ENCODE measurements at places on chromosomes 7 and 10. TPM values are rescaled to one million over a fixed set of nuclear protein-coding genes. Genes with fewer than 3 reads are reported as not detected.

ATAD1 gene
- total RNA-seq = 34.7 TPM

MAGI2 gene
- 17.0 TPM for total RNA-seq

GRCh38 chr7:63899691-63900393, 98.8 kb upstream of the ZNF722 start:
- no peak for DNase-seq

GRCh38 chr7:116446212-116446855, 53.2 kb upstream of the CAV2 start:
- DNase-seq = no peak

DNA sequence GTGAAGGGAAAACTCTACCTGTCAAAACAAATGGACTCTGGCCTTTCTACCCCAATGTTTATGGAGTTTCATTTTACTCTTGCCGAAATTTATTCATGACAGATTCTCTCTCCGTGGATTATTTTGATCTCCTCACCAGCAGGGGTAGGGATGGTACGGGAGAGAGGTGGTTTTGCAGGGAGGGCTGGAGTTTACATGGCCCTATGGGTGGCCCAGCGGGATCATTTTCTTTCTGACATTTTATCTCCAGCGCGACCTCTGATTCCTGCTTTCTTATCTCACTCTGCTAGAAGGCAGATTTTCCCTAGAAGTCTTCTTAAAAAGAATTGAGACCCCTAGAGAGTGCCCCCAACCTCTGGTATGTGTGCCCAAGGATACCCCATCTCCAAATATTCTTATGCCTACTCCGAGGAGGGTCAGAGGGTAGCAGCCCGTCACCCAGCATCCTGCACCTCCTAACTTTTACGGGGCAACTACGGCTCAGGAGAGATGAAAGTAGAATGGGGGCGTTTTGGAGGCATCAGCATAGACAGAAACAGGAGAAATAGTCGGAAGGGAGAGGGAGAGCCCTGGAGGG, 10.1 kb upstream of the GATA3 start:
- DNase-seq = no peak

DNA sequence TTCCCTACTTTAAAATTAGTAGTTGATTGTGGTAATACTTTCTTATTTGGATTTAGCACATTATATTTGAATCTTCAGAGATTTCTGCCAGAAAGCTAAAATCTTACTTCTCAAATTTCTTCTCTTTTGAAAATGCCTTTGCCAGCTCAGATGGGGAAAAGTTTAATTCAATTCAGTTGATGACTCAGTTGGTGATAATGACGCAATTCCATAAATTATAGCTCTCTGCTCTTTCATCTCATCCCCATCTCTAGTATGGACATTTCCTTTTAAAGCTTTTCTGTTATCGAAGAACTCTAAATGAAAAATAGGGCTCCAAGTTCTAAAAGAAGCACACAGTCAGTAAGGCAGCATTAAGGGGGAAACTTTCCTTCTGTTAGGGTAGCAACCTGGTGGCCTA, 25.5 kb downstream of the RNLS start:
- peak; percentile 87 for DNase-seq

GRCh38 chr10:32065856-32066255, 9.6 kb upstream of the KIF5B start:
- DNase-seq = peak; percentile 80

DNA sequence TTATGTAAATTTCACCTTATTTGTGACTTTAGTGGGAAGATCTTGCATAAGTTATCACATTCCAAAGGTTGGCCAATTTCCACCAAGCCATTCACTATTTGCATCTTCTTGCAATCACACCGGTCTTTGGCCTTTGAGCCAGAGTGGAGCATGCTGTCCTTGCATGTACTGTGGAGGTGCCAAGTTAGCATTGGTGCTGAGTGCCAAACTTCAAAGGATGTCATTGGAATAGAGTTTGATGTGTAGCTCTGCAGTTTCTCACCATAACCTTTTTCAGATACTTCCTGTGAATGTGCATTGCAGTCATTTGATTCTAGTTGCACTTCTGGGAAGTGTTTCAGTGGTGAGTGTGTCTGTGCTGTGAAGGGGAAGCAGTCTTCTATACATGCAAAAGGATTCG, 620.6 kb downstream of the SUGCT start:
- DNase-seq = no peak

- peak; percentile 75 for DNase-seq
Observed at GRCh38 chr10:102643336-102644065, 778 bp upstream of the TRIM8 start.
